ENCODE measurements at places on chromosomes 1 and 21. TPM values are rescaled to one million over a fixed set of nuclear protein-coding genes. Genes with fewer than 3 reads are reported as not detected.

DNA sequence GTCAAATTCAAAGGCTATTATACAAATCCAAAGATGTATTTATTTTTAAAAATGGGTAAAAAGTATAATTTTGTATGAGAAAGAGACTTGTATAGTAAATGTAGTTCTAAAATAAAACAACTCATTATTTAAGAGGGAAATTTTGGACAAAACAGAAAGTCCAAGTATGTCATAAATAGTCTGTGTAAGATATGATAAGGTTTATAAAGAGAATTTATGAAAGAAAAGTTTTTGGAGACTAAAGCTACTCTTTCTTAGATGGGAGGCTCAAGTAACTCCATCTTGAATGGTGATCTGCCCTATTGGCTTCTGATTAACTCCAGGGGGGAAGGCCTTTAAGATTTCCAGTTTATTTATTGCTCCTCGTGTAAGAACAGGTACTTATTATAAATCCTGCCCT is 14.7 kb upstream of the OR2T27 start:
- DNase-seq, result no peak

Gene LRRC53
- total RNA-seq, result not detected

GRCh38 chr1:116466810-116467557 is 93.9 kb downstream of the ATP1A1 start:
- DNase-seq, result no peak

Gene CD1B
- not detected for total RNA-seq

DNA sequence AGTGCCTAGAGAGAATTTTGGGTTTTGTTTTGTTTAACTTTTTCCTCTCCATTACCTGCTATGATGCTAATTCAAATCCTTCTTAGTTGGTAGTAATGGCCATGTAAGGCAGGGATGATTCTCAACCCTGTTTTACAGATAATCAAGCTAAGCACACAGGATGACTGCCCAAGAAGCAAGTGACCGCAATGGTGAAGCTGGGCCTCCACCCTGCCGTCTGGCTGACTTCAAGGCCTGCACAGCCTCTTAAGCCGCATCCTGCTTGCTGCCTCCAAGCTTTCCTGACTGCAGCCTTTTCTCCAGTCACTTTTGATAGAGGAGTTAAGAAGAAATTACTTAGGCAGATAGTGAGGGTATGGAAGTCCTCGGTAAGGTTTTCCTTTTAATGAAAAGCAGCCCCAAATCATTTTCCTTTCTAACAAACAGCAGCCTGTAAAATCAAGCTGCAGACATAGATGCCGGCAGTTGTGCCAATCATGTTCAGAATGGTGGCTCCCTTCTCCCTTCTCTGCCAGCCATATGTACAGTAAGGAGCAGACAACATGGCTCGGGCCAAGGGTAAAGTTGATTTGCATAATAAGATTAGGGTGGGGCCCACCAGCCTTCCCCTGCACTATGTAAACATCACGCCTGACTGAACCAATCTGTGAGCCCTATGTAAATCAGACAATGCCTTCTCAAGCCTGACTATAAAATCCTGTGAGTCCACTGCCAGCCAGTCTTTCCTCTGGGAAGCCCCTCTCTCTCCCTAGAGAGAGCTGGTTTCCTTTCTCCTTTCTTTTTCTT is 8.8 kb upstream of the CTBS start:
- no peak for DNase-seq

- DNase-seq, result no peak
These were observed 2.8 kb downstream of the EFNA1 start for GRCh38 chr1:155130272-155131006.

DNA sequence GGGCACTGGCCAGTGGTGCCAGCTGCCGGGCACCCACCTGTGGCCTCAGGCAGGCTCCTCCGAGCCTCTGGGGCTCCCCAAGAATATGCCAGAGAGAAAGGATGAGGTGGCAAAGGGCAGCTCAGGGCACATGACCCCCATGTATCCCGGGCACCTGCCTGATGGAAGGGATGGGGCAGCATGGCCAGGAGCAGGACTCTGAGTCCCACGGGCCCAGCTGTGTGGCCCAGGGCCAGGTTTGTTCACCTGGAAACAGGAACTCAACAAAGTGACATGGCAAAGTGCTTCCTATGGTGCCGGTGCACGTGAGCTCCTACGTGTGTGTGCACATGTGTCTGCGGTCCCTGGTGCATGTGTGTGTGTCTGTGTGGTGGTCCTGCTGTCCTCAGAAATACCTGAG is 9.5 kb upstream of the GPR153 start:
- DNase-seq, result no peak

- no peak for DNase-seq
These were observed 61.7 kb upstream of the PUM1 start for GRCh38 chr1:31127266-31127665.

DNA sequence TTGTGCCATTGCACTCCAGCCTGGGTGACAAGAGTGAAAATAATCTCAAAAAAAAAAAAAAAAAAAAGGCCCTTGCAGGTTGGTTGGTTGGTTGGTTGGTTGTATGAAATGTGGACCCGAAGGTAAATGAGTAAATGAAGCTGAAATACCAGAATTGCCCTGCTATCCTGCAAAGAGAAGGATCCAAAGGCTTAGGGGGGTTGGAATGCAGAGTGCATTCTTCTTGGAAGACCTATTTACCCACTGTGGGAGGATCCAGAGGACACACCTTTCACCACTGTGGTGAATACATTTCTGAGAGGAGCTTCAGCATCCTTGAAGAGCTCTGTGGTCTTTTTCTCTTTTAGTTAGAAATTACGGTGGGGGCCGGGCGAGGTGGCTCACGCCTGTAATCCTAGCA is 28.7 kb upstream of the EIF4G3 start:
- DNase-seq, result no peak

DNA sequence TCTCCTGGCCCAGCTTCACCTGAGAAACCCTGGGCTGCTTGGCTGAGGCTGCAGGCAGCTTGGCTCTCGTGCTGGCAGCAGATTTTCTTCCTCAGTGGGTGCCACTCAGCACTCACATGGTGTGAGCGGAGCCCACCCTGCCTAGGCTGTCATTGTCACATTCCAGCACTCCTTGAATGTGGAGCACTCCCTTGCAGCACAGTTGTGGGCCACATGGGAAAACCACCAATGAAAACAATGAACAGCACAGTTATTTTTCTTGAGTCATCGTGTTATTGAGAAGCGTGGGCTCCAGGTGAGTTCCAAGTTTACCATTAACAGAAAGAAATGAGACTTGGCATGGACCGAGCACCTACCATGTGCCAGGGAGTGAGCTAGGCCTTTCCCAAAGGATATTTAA is 27.2 kb upstream of the TRIM67 start:
- no peak for DNase-seq

DNA sequence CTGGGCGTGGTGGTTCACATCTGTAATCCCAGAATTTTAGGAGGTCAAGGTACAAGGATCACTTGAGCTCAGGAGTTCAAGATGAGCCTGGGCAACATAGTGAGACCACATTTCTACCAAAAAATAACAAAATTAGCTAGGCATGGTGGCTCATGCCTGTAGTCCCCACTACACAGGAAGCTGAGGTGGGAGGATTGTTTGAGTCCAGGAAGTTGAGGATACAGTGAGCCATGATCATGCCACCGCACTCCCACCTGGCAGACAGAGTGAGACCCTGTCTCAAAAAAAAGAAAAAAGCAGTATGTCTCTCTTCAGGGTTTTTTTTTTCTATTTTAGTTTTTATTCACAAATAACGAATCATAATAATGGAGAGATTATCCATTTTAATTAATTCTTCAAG is 233.7 kb upstream of the DMRTA2 start:
- DNase-seq, result no peak

DNA sequence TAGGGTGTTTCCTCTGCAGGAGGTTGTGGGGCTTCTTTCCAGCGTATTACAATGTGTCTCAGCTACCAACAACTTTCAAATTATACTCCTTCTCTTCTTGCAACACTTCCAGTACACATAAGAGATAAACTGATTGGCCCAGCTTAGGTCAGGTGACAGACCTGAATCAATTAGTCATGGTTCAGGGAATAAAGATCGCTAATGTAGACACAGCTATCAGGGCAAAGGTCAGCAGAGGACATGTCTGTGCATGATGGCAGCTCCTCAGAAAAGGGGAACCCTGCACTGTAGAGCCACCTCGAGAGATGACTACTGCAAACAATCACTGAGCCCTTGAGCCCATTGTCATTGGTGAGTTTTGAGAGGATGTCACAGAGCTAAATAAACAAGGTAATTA is 36.8 kb upstream of the PKN2 start:
- DNase-seq, result no peak

Gene PROK1
- total RNA-seq, result not detected

GRCh38 chr1:19495000-19495656 is 9.8 kb upstream of the CAPZB start:
- DNase-seq, result no peak

Gene TEKT2
- total RNA-seq, result 0.19 TPM

Gene USH2A
- total RNA-seq, result not detected

Gene BMP8B
- total RNA-seq, result 0.12 TPM
